ENCODE measurements at places on chromosomes 5 and 9. TPM values are rescaled to one million over a fixed set of nuclear protein-coding genes. Genes with fewer than 3 reads are reported as not detected.

GRCh38 chr5:109833946-109834345, 144.2 kb downstream of the MAN2A1 start:
- H3K27ac ChIP-seq, result no peak overlapping the region
- no peak overlapping the region for H3K4me3 ChIP-seq
- no peak for DNase-seq
- H3K27me3 ChIP-seq, result no peaks in the 10 kb centered on the region
- no peaks in the 10 kb centered on the region for H3K4me1 ChIP-seq

- peaks cover 4% of the 10 kb centered on the region for H3K4me1 ChIP-seq
- H3K4me3 ChIP-seq, result no peak overlapping the region
- H3K27ac ChIP-seq, result no peak overlapping the region
These were observed 289.1 kb downstream of the ICE1 start for GRCh38 chr5:5711592-5711991.

DNA sequence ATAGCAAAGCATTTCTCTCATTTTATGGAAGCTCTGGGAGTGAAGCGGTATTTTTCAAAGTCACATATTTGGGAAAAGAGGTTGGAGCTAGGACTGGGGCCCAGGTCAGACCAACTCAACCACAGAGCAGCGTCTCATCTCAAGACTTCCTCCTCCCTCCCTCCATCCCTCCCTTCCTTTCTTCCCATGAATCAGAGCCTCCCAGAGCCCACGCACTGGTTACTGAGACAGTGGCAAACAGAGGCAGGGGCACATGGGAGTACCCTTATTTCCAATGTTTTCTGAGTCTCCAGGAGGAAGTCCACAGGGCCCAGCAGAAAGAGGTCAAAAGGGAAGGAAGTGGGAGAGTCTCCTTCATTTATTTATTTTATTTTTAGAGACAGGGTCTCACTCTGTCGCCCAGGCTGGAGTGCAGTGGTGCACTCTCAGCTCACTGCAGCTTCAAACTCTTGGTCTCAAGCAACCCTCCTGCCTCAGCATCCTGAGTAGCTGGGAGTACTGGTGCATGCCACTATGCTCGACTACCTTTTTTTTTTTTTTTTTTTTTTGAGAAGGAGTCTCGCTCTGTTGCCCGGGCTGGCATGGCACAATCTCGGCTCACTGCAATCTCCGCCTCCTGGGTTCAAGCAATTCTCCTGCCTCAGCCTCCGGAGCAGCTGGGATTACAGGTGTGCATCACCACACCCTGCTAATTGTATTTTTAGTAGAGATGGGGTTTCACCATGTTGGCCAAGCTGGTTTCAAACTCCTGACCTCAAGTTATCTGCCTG, 52.5 kb upstream of the CDKN2AIPNL start:
- H3K4me3 ChIP-seq, result no peak overlapping the region
- peaks cover 6% of the 10 kb centered on the region for H3K4me1 ChIP-seq
- no peak for DNase-seq
- no peaks in the 10 kb centered on the region for H3K27me3 ChIP-seq

Gene LIFR
- total RNA-seq, result 116 TPM
